Parietal lobe (tissue), 2 donors: ENCODE measurements at places on chromosomes 7 and 10. TPM values are rescaled to one million over a fixed set of nuclear protein-coding genes. Genes with fewer than 3 reads are reported as not detected.

Gene SPDYE16
- total RNA-seq, result not detected

Gene CALML5
- total RNA-seq, result not detected

Gene DNAJC12
- 1.9 TPM for total RNA-seq

Gene ANXA11
- 2.5 TPM for total RNA-seq

Gene TUBB8
- not detected for total RNA-seq

Gene C7orf33
- total RNA-seq, result not detected

Gene LGI1
- 60.7 TPM for total RNA-seq

Gene PRSS2
- total RNA-seq, result not detected

Gene PCLO
- 138 TPM for total RNA-seq

Gene NXPH1
- 33.5 TPM for total RNA-seq

Gene MYPN
- not detected for total RNA-seq

Gene SORCS3
- total RNA-seq, result 23.5 TPM

Gene GPAM
- 45.7 TPM for total RNA-seq

Gene AFAP1L2
- total RNA-seq, result 6.3 TPM

Gene KCP
- total RNA-seq, result 1.3 TPM

Gene ADGRA1
- 5.3 TPM for total RNA-seq

Gene PTF1A
- total RNA-seq, result not detected

Gene TUBAL3
- not detected for total RNA-seq

Gene TMEM178B
- total RNA-seq, result 79.5 TPM

Gene CALML3
- total RNA-seq, result not detected

Gene POT1
- 76.4 TPM for total RNA-seq

Gene TMEM270
- not detected for total RNA-seq

Gene CYP2C9
- not detected for total RNA-seq

Gene FERD3L
- not detected for total RNA-seq

Gene GTF2IRD1
- 27.5 TPM for total RNA-seq

Gene WNT8B
- 0.31 TPM for total RNA-seq

Gene HOXA6
- total RNA-seq, result not detected

Gene LRRC18
- total RNA-seq, result not detected

Gene GDF2
- total RNA-seq, result not detected

Gene TMUB1
- 8.5 TPM for total RNA-seq

Gene NACAD
- 13.5 TPM for total RNA-seq

Gene CTAGE6
- not detected for total RNA-seq

Gene CABCOCO1
- 1.6 TPM for total RNA-seq

Gene SKIDA1
- total RNA-seq, result 9.4 TPM

Gene FBXL13
- 5.6 TPM for total RNA-seq

Gene PCDH15
- total RNA-seq, result 14.7 TPM

Gene FAM131B
- 99.5 TPM for total RNA-seq

Gene CHST12
- total RNA-seq, result 5.6 TPM

Gene EEF1AKMT2
- total RNA-seq, result 66.0 TPM

Gene SLC13A1
- not detected for total RNA-seq

Gene HIPK2
- 27.5 TPM for total RNA-seq

Gene KLLN
- 0.63 TPM for total RNA-seq

Gene GSTO2
- total RNA-seq, result 4.4 TPM

Gene GIMAP8
- 1.3 TPM for total RNA-seq

Gene PRKCQ
- 2.2 TPM for total RNA-seq

Gene CCL24
- total RNA-seq, result not detected

Gene CALHM3
- not detected for total RNA-seq

Gene PIP
- not detected for total RNA-seq

Gene GNAT3
- not detected for total RNA-seq

Gene CYP2C18
- not detected for total RNA-seq

Gene ATOH7
- 0.94 TPM for total RNA-seq

Gene HTR7
- 16.3 TPM for total RNA-seq
